ENCODE measurements at places on chromosomes 5 and 9.

DNA sequence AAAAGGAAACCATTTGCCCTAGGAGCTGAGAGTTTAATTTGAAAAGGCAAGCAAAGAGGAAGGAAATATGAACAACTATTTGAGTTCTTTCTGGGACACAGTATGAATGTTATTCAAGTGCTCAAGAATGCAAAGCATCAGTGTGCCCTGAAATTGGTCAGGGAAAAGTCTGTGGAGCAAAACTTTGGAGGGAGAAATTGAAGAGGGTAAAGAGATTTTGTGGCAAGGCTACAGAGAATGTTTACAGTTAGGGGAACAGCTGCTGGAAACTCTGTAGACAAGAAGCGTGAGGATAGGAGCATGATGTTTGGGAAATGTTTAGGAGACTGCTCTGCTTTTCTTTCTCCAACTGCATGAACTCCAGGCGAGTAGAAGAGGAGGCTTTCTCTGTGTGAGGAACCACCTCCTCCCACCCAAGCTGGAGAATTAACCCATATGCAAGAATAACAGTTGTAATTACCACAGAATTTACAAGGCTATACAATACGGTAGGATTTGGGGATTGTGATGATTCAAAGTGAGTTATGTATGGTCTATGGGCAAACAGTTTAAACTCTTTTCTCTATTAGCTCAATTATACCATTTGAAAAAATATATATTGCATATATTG lies 75.4 kb upstream of the IL7R start:
- no peak for DNase-seq

DNA sequence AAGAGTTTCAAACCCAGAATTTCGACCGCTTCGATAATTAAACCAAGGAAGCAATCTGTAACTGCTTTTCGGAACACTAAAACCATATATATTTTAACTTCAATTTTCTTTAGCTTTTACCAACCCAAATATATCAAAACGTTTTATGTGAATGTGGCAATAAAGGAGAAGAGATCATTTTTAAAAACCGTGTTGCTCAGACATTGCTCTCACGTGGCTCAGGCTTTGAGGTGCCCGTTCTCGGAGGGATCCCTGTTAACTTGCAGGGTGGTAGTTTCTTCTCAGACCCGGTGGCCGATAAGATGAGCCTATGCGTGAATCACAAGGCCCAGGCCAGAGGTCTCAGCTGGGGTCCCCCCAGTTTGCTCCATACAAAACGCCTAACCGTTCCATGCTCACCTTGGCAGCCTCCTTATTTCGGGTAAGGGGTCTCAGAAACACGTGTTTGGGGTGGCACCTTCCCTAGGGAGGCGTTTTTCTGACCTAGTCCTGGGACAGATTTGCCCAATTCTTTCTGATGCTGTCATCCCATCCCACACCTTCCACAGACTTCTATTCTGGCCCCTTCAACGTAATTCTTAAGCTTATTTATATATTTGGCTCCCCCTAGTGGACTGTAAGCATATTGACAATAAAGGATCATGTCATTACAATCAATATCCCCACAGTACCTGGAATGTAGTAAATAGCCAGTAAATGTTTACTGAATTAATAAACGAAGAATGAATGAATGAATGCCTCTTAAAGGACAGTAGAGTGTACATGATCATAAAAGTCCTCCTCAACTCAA lies 48.1 kb downstream of the THBS4 start:
- no peak for DNase-seq

DNA sequence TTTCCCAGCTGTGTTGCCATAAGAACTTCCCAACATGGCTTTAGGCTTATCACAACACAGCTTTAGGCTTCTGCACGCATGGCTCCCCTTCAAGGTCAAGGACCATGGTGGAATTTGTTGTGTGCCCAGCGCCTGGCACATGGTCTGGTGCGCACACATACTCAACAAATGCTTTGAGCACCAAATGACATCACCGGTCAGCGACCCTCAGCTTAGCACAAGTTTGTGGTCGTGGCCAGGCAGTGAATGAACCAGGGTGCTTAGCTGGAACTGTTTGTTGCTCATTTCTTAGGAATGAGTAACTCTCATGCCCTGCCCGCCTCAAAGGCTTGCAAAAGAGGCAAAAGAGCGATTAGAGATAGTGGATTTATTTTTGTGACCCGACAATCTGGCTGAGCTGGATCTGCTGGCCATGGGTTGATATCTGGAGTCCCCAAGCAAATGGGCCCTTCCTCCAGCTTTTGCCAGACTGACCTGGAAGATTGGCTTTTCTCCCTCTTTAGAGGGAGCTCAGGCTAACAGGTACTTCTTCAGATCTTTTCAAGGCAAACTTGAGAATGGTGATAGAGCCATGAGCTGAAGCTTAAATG lies 58.9 kb downstream of the DAP start:
- DNase-seq: no peak

DNA sequence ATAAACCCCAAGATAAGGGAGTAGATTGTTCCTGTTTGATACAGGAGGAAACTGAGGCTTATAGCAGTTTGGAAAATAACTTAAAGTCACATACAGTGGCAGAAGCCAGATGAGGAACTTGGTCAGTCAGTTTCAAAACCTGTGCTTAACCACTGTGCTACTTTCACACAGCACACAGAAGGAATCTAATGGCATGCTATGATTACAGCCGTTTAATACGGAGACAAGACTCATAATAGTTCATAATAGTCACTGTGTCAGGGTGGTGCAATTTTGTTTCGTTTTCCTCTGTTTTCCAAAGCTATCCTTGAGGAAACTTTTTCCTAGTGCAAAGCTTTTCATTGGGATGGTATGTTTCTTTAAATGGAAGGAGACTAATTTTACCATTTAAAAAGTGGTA lies 112.3 kb downstream of the GCNT1 start:
- no peak for DNase-seq

- no peak for DNase-seq
Measured at GRCh38 chr5:148967783-148968182, 95.1 kb downstream of the SH3TC2 start.

Measured in thoracic aorta (tissue), 2 donors.